ENCODE measurements at places on chromosomes 1 and 21.

- DNase-seq: no peak
Observed at GRCh38 chr1:6133146-6133895, 46.8 kb downstream of the CHD5 start.

GRCh38 chr1:204130981-204131892 is 20.6 kb downstream of the ETNK2 start:
- peak; percentile 63 for DNase-seq

GRCh38 chr1:59523745-59524450 is 227.0 kb downstream of the FGGY start:
- DNase-seq: no peak

DNA sequence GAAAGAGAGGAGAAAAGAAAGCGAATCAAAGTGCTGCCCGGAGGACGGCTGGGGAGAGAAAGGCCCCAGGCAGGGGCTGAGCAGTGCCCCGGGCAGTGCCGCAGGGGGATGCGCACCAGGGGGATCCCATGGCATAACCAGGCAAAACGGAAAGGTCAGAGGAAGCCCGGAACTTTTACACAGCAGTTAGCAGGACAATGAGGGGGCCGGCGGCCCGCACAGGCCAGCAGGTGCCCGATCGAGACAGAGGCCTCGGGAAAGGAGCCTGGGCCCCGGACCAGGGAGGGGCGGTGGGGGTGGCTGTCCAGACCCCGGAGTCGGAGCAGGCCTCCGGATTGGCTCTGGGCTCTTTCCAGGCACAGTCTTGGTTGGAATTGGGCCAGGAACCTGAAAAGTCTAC is 86.8 kb downstream of the CASZ1 start:
- no peak for DNase-seq

DNA sequence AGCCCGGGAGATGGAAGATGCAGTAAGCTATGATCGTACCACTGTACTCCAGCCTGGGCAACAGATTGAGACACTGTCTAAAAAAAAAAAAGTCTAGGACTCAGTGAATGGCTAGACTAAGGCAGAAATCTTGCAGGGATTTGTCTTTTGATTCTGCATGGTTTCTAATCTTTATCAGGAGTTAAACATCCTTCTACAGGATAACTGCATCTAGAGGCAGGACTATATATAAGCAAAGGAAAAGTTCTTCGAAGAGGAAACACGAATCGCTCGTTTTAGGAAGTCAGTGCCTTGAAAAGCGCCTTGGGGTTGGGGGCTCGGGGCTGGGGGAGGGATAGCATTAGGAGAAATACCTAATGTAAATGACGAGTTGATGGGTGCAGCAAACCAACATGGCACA is 602 bp upstream of the UFC1 start:
- no peak for DNase-seq

- peak; percentile 38 for DNase-seq
Observed at GRCh38 chr1:94339206-94339927, 78.8 kb upstream of the ABCD3 start.

GRCh38 chr1:217106231-217106901 is 383.1 kb upstream of the ESRRG start:
- DNase-seq: no peak

DNA sequence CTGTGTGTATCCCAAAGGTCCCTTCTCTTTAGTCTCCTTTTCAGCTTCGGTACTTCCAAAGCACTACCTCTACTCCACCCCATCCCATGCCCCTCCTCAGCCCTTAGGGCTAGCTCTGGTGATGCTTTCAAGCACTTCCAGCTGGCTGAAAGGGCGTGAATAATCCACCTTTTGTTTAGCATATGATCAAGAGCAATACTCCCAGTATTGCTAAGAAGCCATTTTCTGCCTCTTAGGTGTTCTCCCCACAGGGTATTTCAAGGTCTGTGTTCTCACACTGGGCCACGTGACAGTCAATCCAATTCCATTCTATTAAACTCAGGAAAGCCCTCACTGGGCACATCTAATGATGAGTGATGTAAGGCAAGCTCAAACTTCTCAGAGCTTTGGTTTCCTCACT is 298.5 kb upstream of the PROX1 start:
- no peak for DNase-seq

DNA sequence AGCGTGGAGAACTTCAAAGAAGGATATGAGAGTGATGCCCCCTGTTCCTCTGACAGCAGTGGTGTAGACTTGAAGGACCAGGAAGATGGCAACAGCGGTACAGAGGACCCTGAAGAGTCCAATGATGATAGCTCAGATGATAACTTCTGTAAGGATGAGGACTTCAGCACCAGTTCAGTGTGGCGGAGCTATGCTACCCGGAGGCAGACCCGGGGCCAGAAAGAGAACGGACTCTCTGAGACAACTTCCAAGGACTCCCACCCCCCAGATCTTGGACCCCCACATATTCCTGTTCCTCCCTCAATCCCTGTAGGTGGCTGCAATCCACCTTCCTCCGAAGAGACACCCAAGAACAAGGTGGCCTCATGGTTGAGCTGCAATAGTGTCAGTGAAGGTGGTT is 14.0 kb downstream of the CERS2 start:
- no peak for DNase-seq

DNA sequence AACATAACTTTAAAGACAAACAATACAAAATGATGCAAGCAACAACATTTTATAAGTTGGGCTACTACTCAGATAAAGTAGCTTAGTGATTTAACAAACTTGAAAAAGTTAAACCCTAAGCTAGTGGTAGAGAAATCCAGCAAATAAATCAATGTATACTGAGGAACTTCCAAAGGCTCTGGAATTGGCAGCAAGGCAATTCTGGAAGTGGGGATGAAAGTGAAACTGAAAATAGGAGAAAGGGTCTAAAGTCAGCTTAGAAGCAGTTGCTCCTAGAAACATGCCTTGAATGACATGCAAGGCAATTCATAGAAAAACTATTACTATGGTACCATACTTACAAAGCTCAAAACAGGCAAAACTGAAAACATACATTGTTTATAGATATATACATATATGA is 90.0 kb upstream of the CAMK1G start:
- DNase-seq: no peak

DNA sequence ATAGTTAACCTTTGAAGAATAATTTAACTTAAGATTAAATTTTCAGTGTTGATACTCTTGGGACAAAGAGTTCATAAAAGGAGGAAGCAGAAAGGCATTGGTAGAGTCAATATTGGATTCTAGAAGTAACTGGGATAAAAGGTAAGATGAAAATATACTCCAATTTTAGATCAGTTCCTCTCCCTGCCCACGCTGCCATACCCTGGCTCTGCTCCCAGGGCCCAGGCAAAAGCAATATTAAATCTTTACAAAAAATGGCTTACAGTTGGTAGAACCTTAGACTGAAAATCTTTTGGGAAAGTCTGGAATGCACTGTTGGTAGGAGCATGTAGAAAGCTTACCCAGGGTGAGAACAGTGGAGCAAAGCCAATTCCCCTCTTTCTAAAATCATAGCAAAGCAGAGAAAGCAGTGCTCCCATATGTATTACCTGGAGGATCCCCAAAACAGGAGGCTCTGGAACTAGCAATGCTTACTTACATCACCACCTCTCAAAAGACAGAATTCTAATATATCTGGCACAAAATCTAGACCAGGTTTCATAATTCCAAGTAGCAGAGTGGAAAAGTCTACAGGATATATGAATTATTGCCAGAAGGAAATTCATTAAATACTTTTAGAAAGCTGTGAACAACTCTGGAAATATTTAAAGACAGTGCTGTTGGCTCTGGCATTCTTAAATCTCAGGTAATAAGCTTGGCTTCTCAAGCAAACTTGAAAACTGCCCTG is 24.5 kb downstream of the KIAA0319L start:
- no peak for DNase-seq

- no peak for DNase-seq
Observed at GRCh38 chr1:170357750-170358149, 174.2 kb upstream of the GORAB start.

GRCh38 chr1:68495532-68495931 is 1.4 kb downstream of the DEPDC1 start:
- DNase-seq: no peak

DNA sequence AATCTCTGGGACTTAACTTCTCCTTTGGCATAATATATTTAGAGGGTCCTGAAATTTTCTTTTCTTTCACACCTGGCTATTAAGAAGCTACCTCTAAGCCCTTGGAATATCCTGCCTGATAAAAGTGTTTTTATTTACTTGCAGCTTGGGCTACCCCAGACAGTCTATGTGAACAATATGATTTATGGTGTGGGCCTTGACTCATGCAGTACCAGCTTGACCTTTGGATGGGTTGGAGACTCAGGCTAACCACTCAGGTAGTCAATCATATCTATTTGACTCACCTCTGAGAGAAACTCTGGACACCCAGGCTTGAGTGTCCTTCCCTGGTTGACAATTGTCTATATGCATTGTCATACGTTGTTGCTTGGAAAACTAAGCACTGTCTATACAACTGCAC is 13.4 kb upstream of the PGBD2 start:
- no peak for DNase-seq

GRCh38 chr1:225467193-225468020 is 39.6 kb upstream of the LBR start:
- DNase-seq: no peak

- DNase-seq: no peak
Observed at GRCh38 chr1:67429011-67429527, 1.1 kb downstream of the SERBP1 start.

DNA sequence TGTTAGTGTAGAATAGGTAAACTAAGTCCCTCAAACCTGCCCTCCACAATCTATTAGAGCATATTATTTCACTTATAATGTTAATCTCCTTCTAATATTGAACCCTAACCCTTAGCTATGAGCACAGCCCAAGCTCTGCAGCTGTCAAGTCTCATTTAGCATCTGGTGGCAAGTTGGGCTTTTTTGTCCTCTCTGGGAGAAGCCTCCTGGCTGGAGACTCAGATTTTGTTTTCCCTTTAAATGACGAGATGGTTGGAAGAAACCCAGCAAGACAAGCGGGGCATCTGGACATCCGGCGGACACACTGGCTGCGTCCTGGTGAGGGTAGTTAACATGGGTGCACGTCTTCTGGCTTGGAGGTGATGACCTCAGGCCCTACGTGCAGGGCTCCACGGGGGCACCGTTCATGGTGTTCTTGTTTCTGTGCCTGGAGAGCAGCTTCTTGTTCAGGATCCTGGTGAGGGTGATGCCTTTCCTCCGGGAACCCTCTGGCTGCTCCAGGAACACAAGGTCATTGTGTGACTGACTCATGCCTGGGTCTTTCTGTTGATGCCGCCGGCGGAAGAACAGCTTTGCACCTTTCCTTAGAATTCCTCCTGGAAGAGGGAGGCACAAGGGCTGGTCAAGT is 9.7 kb upstream of the PRDM15 start:
- DNase-seq: no peak

GRCh38 chr1:89484092-89485038 is 40.3 kb upstream of the LRRC8B start:
- no peak for DNase-seq

DNA sequence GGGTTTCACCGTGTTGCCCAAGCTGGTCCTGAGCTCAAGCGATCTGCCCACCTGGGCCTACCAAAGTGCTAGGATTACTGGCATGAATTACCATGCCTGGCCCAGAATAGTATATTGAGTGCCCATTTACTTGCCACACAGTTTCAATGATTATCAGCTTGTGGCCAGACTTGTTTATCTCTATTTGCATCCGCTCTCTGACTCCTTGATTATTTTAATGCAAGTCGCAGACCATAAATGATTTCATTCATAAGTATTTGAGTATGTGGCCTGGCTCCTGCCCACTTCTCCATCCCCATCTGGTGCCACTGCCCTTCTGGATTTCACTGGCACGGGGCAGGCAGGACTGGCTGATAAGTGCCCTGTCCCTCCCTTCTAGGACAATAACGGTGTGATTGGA is 18.2 kb upstream of the TRNAU1AP start:
- no peak for DNase-seq

- no peak for DNase-seq
Observed at GRCh38 chr1:186839041-186839400, 10.3 kb downstream of the PLA2G4A start.

- DNase-seq: no peak
Observed at GRCh38 chr1:7611421-7612010, 159.6 kb upstream of the VAMP3 start.

DNA sequence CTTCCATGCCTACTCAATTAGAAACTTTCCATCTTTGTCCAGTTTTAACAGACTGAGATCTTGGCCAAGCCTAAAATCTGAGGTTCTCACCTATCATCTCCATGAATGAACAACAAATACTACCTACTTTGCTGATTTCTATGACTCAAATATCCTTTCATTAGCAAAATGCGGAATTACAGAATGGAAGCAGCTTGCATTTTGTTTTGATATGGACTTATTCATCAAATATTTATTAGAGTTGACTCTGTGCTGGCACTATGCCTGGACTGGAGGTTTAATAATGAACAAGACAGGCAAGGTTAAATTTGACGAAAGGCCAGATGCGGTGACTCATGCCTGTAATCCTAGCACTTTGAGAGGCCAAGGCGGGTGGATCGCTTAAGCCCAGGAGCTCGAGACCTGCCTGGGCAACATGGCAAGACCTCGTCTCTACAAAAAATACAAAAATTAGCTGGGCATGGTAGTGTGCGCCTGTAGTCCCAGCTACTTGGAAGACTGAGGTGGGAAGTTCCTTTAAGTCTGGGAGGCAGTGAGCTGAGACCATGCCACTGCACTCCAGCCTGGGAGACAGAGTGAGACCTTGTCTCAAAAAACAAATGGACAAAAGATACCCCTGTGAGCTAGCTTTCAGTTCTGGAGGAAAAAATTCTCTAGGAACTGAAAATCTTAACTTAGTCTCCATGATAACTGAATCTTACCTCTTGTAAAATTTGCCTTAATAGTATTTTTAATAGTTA is 29.4 kb upstream of the SOD1 start:
- DNase-seq: peak; percentile 53

DNA sequence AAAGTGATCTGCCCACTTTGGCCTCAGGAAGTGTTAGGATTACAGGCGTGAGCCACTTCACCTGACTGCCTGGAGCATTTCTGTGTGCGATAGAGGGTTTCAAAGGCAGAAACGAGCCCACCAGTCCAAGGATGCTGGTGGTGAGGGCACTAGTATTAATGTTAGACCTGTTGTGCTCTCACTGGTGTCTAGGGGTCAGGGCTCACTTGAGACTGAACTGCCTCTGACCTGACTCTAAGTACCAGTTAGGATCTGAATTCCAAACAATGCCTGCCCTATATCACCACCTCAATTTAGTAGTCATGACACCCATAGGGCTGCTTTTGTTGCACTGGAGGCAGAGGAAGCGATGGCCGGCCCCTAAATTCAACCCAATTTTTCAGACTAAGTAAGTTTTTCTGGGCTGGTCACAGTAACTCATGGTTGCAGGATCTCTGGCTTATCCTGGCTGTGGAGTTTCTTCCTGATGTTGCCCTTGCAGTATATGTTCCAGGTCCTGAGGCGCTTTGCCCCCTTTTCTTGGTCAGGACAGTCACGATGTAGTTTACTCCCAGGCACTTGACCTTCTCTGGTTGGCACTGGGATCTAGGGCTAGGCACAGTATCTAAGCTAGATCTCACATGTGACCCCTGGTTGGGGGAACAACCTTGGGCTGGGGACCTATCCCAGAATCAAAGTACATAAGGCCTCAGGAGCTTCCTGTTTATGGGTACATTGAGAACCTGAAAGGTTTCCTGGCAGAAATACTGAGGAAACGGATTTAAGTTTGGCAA is 4.5 kb downstream of the CCDC17 start:
- no peak for DNase-seq

- DNase-seq: no peak
Observed at GRCh38 chr1:61171974-61172373, 89.6 kb downstream of the NFIA start.
